Aorta (tissue), 5 donors: ENCODE measurements at places on chromosomes 6 and 20.
A peak's percentile ranks its signal among the peaks of the same experiment; 100 is the strongest.

- DNase-seq, result peak; percentile 73
These were observed 130.8 kb downstream of the OGFRL1 start for GRCh38 chr6:71419217-71420094.

GRCh38 chr6:130851026-130851425 is 23.8 kb downstream of the SMLR1 start:
- DNase-seq, result no peak

DNA sequence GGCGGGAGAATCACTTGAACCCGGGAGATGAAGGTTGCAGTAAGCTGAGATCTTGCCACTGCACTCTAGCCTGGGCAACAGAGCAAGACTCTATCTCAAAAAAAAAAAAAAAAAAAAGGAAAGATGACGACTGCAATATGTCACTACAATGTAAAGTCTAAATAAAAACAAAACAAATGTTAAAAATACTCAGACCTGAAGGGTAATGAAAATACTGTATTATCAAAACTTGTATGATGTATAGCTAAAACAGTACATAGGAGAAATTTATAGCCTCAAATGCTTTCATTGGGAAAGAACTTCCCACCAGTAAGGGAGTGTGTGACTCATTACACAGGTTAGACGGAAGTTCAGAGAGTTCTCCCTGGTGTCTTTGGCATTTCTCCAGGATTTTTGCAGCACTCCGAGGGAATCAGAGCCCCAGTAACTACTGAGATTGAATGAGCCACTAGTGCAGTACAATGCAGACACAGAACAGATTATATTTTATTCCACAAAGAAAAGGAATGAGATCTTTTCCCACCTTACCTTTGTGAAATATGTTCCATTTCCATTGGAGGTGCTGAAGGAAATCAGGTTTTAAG is 12.5 kb upstream of the RALGAPB start:
- DNase-seq, result no peak

GRCh38 chr6:132524646-132525045 is 11.7 kb upstream of the STX7 start:
- DNase-seq, result no peak

DNA sequence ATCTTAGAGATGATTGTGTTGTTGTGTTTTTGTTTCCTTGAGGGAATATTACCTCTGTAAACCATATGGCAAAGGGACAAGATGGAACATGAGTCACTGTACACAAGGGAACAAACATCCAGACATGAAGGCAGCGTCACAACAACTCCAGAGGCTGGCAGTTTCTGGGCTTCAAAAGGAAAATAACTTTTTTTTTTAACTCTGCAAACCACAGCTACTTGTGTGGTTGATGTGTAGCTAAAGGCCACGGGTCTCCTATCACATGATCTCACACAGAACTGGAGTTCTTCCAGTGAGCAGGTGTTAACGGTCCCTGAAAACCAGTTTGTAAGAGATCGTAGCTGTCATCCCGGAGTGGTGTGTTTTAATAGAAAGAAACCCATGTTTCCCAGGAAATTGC is 33.2 kb upstream of the HBS1L start:
- DNase-seq, result no peak

DNA sequence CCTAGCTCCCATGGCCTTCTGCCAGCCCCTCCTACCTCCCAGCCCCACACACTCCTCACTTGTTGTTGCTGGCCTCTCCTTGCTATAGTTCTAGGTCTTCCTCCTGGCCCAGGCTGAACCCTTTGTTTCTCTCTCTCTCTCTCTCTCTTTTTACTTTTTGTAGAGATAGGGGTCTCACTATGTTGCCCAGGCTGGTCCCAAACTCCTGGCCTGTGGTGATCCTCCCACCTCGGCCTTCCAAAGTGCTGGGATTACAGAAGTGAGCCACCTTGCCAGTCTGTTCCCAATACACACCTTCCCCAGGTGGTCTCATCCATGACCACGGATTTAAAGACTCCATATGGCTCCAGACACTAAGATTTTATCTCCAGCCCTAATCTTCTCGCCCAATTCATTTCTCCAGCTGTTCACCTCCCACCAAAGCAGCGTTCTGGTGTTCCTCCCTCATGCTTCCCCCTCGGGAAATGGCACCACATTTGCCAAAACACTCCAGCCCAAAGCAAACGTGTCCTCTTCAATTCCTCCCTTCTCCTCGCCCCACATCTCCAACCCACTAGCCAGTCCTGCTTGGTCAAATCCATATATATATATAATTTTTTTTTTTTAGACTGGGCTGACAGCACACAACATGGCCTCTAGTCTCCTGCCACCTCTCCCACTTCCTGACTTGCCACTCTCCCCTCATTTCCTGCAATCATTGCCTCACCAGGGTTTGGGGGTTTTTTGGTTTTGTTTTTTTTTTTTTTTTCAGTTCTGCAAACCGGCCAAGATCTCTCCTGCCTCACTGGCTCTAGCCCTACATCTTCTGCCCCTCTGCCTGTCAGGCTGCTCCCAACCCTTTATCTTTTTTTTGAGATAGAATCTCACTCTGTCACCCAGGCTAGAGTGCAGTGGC is 104.4 kb downstream of the NCR2 start:
- no peak for DNase-seq

DNA sequence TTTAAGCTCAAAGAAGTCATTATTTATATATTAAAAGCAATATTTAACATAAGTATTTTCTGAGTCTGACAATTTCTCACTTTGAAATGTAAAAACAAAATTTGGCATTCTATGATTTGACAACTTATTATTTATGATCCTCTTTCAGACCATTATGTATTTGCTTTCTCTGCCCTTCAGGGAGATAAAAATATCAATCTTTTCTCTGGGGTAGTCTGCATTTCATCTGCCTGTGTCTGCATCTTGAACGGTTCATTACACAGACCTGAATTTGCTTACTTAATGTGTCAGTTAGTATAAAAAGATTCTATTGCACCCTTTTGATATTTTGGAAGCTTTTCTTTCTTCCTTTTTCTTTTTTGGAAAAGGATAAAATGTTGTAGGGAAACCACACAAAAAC is 354.0 kb upstream of the RGS17 start:
- no peak for DNase-seq
